ENCODE measurements at places on chromosomes 12 and 14.

DNA sequence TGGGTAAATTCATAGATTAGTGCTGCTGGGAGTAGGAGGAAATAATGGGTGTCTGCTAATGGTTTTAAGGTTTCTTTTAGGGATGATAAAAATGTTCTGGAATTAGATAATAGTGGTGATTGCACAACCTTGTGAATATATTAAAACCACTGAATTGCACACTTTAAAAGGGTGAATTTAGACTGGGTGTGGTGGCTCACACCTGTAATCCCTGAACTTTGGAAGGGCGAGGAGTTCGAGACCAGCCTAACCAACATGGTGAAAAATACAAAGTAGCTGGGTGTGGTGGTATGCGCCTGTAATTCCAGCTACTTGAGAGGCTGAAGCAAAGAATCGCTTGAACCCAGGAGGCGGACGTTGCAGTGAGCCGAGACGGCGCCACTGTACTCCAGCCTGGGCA lies 1.3 kb downstream of the RAD52 start:
- no peak for DNase-seq

- DNase-seq: no peak
Observed at GRCh38 chr14:74205882-74206281, 33.4 kb upstream of the VSX2 start.

- DNase-seq: no peak
Observed at GRCh38 chr14:71592361-71592760, 339.9 kb upstream of the RGS6 start.

GRCh38 chr12:42140901-42141300 lies 3.8 kb downstream of the GXYLT1 start:
- DNase-seq: no peak

GRCh38 chr12:69003991-69004390 lies 71.0 kb upstream of the CPM start:
- DNase-seq: no peak
